ENCODE measurements at places on chromosomes 2 and 18.

DNA sequence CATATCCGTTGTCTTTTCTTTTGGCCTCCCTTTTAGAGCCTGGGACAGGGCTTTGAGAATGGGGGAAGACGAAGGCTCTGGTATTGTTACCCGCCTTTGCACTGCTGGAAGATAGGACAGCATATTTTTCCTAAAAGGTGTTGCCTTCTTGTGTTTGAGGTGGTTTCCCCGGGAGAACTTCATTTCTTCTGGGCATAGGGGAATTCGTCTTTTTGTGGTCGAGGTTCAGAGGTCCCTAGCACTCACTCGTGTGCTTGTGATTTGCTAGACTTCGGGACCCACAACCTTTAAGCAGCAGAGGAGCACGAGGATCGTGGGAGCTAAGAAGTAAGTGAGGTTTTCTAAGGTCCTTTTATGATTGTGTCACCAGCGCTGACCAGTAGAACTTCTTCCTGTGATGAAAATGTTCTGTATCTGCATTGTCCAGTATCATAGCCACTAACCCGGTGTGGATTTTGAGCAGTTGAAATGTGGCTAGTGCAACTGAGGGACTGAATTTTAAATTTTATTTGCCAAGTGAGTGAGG, 611 bp downstream of the ZNF512 start:
- no peak for DNase-seq

GRCh38 chr2:133653056-133653455, 84.8 kb upstream of the NCKAP5 start:
- DNase-seq: no peak

DNA sequence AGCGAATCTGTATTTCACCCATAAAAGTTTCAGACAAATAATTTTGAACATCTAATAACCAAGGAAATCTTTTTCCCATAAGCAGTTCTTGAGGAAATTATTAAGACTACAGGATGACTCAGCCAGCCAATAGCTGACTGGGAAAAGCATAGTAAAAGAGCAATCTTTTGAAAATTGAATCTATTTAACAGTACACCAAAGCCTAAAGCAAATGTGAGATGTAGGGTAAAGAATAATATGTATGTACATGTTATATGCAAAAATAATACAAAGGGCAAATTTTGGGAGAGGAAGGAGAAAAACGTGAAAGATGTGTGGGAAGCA, 12.6 kb upstream of the KDSR start:
- no peak for DNase-seq

DNA sequence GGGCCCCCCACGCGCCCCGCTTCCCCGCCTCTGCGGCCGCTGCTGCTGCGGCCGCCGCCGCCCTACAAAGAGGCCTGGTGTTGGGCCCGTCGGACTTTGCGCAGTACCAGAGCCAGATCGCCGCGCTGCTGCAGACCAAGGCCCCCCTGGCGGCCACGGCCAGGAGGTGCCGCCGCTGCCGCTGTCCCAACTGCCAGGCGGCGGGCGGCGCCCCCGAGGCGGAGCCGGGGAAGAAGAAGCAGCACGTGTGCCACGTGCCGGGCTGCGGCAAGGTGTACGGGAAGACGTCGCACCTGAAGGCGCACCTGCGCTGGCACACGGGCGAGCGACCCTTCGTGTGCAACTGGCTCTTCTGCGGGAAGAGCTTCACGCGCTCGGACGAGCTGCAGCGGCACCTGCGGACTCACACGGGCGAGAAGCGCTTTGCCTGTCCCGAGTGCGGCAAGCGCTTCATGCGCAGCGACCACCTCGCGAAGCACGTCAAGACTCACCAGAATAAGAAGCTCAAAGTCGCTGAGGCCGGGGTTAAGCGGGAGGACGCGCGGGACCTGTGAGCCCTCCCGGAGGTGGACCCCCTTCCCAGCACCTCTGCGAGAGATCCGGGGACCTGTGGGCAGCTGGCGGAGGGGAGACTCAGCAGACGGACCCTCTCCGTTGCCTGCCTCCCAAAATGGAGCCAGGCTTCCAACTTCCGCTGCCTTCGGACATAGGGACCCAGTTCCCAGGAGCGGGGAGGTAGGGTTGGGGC, 1.9 kb downstream of the SP5 start:
- DNase-seq: peak; percentile 31

GRCh38 chr2:104584393-104584792, 269.5 kb upstream of the POU3F3 start:
- DNase-seq: no peak

GRCh38 chr18:79070486-79070885, 1.3 kb downstream of the ATP9B start:
- DNase-seq: no peak

- peak; percentile 38 for DNase-seq
Measured at GRCh38 chr2:67234440-67234839, 162.7 kb upstream of the ETAA1 start.

- no peak for DNase-seq
Measured at GRCh38 chr2:137590102-137590501, 374.2 kb upstream of the HNMT start.

- peak; percentile 31 for DNase-seq
Measured at GRCh38 chr2:45404807-45405297, 206.2 kb downstream of the SRBD1 start.

Measured in fibroblast of gingiva (primary cell).